ENCODE measurements at places on chromosomes 7 and 10.

DNA sequence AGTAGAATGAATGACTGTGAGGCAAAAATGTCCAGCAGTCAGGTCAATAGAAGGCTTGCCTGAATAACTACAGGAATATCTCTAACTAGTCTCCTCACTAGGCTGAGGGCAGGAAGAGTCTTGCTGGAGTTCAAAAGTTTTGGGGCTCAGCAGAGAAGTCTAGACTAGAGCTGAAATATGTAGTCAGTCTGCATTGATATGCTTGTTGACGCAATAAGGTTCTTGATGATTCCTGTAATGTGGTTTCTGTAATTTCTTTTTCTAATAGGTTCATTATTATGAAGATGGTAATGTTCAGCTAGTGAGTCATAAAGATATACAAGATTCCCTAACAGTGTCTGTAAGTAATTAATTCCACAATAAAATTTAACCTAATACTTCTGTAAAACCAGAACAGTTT lies 41.5 kb upstream of the ST7 start:
- DNase-seq: no peak

DNA sequence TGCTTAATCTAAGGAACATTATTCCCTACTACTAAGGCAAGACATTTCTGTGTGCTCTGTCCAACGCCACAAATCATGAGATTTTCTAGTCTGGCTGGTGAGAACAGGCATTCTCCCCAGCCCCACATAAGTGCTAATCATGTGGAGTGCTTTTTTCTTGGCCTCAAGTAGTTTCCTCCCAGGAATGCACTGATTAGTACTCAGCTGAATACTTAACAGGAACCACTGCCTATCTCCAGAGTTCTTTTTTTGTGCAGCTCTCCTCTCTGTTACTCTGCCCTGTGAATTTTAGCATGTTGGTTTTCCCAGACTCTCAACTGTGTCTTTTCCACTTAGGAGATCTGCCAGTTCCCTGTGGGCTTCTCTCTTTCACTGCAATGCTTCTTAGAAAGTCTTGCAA lies 1098.5 kb upstream of the LRRTM3 start:
- DNase-seq: no peak

- no peak for DNase-seq
Observed at GRCh38 chr10:124245806-124246440, 152.5 kb upstream of the CHST15 start.

GRCh38 chr7:136925044-136925443 lies 56.6 kb downstream of the CHRM2 start:
- no peak for DNase-seq

DNA sequence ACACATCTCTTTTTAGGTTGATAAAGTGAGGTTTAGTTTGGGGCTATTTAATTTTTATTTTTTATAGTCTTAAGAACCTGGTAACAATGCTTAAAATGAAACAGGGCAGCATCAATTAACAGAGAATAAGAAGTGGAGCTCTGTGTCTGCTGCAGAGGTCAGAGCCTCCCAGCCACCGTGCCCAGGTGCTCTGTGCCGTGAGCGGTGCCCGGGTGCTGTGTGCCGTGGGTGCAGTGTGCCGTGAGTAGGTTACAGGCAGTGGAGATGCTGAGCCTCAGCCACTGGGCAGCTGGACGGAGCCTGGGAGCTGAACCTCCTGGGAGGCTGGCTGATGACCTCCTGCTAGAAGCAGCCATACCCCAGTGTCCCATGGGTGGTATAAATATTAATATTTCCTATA lies 250.0 kb downstream of the KLF6 start:
- DNase-seq: no peak

- DNase-seq: no peak
Observed at GRCh38 chr7:133510326-133511055, 257.6 kb downstream of the EXOC4 start.

All from CD4-positive, alpha-beta T cell treated with Interleukin-15 for 1 hour (primary cell).